ENCODE measurements at places on chromosomes 3 and 15.

- DNase-seq = no peak
Measured at GRCh38 chr3:38586546-38587520, 62.7 kb downstream of the SCN5A start.

- no peak for DNase-seq
Measured at GRCh38 chr3:52167240-52167639, 13.0 kb upstream of the POC1A start.

- no peak for DNase-seq
Measured at GRCh38 chr3:12893247-12893646, 51.9 kb upstream of the RPL32 start.

GRCh38 chr3:197798863-197799262, 7.8 kb downstream of the LRCH3 start:
- DNase-seq = no peak

GRCh38 chr3:114285648-114286230, 8.1 kb upstream of the TIGIT start:
- DNase-seq = no peak

DNA sequence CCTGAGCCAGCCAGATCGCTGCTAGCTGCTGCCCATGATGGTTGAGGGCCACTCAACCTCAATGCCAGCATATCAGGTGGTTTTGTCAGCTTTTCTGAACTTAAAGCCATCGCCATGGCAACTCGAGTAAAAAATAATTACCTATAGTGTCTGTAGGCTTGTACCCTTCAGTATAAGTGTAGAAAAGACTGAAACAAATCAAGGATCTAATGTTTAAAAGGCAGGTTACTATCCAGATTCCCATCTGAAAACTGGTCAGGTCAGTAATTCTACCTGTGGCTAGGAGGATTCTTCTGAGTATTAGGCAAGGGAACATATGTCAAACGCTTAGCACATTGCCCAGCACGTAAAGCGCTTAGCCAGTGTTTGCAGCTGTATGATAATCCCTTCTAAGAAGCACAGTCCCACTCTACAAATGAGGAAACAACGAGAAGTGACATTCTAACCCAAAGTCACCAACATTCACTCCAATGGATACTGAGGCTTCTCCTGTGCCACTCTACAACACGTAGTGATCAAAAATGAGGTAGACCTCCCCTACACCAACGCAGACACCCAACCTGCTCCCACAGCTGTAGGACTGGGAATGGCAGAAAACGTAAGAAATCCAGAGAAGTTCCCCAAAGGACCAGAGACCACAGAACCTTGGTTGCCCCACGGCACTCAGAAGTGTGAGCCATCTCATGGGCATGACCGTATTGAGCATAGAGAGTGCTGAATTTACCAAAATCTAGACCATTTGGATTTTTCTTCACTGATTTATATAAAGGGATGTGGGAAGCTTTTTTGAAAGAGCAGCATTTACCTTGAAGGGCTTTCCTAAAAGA, 55.3 kb downstream of the SLTM start:
- no peak for DNase-seq

GRCh38 chr3:26091626-26092025, 301.7 kb downstream of the OXSM start:
- DNase-seq = no peak

DNA sequence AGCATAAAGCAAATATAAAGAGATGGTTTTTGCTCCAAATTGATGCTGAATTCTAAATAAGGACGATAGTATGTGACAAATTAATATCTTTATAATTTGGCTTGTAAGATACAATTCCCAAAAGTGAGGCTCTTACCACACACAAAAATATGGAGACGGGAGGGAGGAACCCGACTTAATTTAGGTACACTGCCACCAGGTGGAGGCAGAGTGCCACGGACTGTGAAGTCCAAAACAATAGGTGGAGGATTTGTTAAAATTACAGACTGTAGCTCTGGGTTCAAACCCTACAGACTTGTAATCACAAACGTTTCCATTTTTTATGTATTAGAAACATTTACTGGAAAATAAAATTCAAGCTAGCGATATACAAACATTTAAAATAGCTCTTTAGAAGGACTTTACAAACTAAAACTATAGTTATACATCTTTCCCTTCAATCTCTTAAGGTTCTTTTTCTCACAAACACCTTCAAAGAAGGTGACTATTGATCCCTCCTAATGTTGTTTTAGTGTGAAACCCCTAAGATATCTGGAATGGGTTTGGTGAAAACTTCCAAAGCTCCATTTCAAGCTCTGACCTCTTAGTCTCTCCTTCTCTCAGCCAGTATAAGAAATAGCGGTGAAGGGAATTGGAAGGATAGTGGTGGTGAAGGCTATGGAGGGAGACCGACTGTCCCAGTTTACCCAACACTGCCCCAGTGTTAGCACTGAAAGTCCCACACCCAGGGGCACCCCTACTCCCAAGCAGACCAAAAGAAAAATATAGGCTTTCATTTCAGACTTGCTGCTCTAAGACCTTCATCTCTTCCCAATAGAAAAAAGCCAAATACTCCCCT, 89.7 kb downstream of the AQP9 start:
- peak; percentile 51 for DNase-seq

- DNase-seq = peak; percentile 1
Measured at GRCh38 chr3:135491491-135492205, 473.9 kb upstream of the PPP2R3A start.

DNA sequence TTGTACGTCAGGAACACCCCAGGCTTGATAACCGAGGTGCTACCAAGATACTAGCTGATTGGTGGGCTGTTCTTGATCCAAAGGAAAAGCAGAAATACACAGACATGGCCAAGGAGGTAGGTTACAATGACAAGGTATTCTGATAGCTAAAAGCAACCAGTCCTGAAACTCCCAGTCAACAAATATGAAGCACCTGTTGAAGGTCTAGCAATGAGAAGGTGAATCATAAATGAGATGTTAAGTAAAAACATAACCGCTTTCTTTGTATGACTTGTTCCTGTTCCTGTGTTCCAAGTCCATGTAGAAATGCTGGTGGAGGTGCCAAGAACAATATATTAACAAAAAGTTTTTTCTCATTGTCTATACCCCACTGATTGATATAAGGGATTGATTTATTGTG, 194.0 kb downstream of the BBX start:
- no peak for DNase-seq

GRCh38 chr3:131806736-131807135, 228.1 kb downstream of the CPNE4 start:
- DNase-seq = no peak

GRCh38 chr3:11283139-11283475, 10.9 kb downstream of the ATG7 start:
- no peak for DNase-seq

DNA sequence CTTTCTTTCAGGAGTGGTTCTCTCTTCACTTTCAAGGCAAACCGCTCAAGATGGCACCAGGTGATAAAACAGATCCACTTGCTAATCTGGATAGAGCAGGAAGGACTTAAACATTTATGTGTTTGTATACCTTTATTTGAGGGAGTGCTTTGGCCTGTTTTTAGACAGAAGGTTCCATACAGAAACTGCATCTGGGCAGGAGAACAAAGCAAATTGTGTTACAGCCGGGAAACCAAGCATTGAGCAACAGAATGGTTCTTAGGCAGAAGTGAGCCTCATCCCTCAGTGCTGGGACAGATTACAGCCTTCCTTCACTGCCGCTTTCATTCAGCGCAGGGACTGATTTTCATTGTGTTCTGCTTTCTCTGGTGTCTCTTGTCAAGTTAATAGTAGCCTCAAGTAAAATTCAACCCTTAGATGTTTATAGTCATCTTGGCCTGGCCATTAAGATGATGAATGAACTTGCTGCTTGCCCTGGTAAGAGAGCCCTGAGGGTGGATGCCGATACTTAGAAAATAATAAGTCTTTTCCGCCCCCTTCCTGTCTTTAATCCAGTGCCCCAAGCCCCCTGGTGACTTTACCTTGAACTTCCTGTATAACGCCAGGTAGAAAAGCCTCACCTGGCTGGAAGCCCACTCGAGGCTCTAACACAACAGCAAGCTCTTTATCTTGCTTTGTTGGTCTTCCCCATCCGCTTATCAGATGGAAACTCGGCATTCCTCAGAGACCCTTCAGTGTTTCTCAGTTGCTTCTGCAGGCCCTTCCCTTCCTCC, 168.0 kb upstream of the CTDSPL start:
- DNase-seq = no peak

- no peak for DNase-seq
Measured at GRCh38 chr15:63609448-63609847, 12.3 kb downstream of the FBXL22 start.
